ENCODE measurements at places on chromosomes 6 and 20. TPM values are rescaled to one million over a fixed set of nuclear protein-coding genes. Genes with fewer than 3 reads are reported as not detected.

DNA sequence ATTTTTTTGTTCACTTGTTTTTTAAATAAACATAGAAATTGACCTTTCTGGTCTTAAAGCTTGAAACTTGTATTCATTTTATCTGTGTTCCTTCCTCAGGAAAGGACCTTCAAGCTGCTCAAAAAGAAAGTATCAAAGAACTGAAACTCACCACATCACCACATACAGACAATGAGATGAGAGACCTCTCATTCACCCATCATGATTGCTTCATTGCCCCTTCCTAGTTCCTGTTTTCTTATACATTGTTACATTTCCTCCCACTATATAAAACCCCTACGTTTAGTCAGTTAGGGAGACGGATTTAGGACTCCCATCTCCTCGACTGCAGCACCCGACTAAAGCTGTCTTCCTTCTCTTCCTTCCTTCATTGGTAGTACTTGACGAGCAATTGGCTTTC lies 180.5 kb upstream of the OPRM1 start:
- no peak overlapping the region for H3K4me3 ChIP-seq
- DNase-seq: no peak
- no peaks in the 10 kb centered on the region for H3K27me3 ChIP-seq
- H3K27ac ChIP-seq: no peak overlapping the region
- H3K4me1 ChIP-seq: no peaks in the 10 kb centered on the region

DNA sequence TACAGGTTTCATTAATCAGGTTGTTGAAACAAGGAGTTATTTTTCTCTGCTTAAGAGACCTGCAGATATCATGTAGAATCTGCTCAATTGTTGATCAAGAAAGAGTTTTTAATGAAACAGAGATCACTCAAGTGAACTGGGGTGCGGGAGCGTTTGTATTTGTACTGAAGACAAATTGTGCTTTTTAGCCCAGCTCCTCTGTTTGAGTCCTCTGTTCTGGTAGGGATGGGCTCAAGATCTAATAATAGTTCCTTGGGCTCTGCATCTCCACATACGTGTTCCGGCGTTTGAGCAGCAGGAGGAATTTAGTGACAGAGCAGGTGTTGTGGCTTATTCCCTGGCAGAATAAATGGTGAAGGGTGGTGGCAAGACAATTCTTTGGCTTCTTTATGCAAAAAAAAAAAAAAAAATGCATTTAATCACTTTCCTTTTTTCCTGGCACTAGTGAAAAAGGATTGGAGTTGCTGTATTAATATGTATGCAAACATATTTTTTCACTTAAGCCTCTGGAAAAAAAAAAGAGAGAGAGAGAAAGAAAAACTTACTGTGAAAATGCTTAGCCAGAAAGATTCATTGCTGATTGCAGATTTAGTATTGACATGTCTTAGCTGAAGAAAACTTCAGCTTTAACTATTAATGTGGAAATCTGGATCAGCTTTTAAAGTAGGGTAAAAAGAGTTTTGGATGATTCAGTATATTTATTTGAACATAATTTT lies 4.0 kb downstream of the CITED2 start:
- H3K27ac ChIP-seq: no peak overlapping the region
- peak overlapping the region; percentile 99 for H3K4me3 ChIP-seq
- H3K27me3 ChIP-seq: no peaks in the 10 kb centered on the region

Gene DYNLT2
- total RNA-seq: 1.8 TPM

DNA sequence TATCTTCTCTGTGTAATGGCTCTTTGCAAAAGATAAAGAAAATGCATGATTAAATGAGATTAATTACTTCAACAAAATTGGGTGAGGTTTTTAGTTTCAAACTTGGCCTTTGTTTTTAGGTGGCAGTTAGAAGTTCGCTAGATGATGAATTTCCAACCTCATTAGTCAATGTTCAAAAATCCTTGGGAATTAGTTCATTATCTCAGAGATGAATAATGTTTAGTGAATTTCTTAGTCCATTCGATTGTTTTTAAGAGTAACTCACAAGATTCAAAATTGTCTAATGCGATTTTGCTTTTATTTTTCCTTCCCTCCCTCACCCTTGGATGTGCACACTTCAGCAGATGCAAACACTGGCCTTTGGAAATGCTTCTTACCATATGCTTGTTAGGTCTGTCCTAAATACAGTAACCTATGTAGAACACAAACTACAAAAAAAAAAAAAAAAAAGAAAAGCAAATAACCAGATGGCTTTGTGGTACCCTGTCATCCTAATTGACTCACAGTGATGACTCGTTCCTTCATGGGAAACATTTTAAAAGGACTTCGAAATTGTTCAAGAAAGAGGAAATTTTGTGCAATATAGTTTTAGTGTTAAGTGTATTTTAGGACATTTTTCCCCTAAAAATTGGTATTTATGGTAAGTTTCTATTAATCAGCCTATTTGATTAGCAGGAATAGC lies 66.7 kb downstream of the FAM229B start:
- DNase-seq: no peak
- H3K27ac ChIP-seq: no peak overlapping the region
- no peaks in the 10 kb centered on the region for H3K36me3 ChIP-seq
- H3K4me1 ChIP-seq: no peaks in the 10 kb centered on the region

- H3K27me3 ChIP-seq: no peaks in the 10 kb centered on the region
- H3K27ac ChIP-seq: no peak overlapping the region
- no peaks in the 10 kb centered on the region for H3K4me1 ChIP-seq
- peaks cover 7% of the 10 kb centered on the region for H3K36me3 ChIP-seq
- H3K4me3 ChIP-seq: peak overlapping the region; percentile 55
Observed at GRCh38 chr6:21423106-21423854, 170.3 kb upstream of the SOX4 start.

- peaks cover 11% of the 10 kb centered on the region for H3K4me1 ChIP-seq
- no peaks in the 10 kb centered on the region for H3K27me3 ChIP-seq
- no peak overlapping the region for H3K27ac ChIP-seq
- no peak for DNase-seq
Observed at GRCh38 chr6:3233904-3234303, 6.5 kb upstream of the TUBB2B start.

Gene ALDH8A1
- total RNA-seq: not detected

Gene ZNF311
- total RNA-seq: 0.68 TPM

DNA sequence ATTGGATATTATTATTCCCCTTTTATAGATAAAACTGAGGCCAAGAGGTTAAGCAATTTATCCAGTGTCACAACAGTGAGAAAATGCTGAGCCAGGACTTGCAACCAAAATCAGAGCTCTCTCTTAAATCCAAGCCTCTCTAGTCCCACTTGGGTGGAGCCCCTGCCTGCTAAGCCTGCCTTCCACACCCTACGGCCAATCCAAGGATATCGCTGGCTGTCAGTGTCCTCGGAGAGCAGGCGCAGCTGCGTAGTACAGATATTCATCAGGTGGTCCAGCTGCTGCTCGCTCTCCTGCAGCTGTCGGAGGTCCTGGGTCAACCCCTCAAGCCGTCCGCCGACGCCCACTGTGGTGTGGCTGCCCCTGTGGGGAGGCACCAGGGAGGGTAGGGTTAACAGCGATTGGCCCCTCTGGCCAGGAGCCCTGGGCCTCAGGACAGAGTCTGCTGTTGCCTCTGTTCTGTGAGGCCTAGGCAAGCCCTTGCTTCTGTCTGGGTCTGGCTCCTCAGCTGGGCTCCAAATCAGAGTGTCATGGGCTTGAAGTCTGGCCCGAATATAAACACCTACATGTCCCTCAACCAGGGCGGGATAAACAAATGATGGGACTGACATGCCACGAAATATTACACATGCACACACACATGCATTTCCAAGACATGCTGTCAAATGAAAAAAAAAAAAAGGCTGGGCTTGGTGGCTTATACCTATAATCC lies 3.9 kb upstream of the NECAB3 start:
- H3K36me3 ChIP-seq: peaks cover 27% of the 10 kb centered on the region
- H3K4me1 ChIP-seq: peaks cover 3% of the 10 kb centered on the region
- H3K27me3 ChIP-seq: no peaks in the 10 kb centered on the region
- no peak overlapping the region for H3K27ac ChIP-seq
- no peak for DNase-seq

Measured in H9 (cell line).